ENCODE measurements at places on chromosomes 5 and 9.

GRCh38 chr5:10266839-10267238, 16.8 kb downstream of the CCT5 start:
- no peak for DNase-seq

GRCh38 chr9:86486891-86487837, 133.0 kb upstream of the TUT7 start:
- peak; percentile 5 for DNase-seq

- DNase-seq = no peak
Observed at GRCh38 chr5:141780952-141781781, 97.0 kb downstream of the PCDH1 start.

DNA sequence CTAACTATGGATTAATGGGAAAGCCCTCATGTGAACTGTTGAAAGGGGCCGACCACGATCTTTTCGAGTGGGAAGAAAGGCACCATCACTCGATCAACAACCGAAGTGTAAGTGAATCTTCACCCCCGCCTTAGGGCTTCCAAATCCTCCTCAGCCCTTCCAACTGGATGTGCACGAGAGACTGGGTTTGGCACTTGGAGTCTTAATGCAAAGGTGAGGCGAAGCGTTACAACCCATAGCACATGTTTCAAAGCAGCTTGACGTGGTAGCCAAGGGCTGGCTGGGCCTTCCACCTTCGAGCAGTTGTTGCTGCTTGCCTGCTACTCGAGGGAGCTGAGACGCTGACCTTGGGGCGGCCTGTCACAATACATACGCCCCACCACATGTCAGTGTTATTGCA, 5.7 kb upstream of the LCN9 start:
- DNase-seq = no peak

GRCh38 chr9:79492092-79493009, 79.4 kb upstream of the TLE4 start:
- DNase-seq = no peak

Data from CD4-positive, alpha-beta T cell treated with Interleukin-4 for 1 hour (primary cell).